ENCODE measurements at places on chromosomes 16 and 17.

DNA sequence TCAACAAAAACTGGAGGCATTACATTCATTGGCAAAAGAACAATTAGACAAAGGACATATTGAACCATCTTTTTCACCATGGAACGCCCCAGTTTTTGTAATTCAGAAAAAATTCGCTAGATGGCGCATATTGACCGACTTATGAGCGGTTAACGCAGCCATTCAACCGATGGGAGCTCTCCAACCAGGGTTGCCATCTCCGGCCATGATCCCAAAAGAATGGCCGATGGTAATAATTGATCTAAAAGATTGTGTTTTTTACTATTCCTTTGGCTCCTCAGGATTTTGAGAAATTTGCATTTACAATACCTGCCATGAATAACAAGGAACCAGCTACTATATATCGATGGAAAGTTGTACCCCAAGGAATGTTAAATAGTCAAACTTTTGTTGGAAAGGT, 21.4 kb downstream of the ALOX15B start:
- H3K4me3 ChIP-seq: no peak overlapping the region
- no peak for DNase-seq
- no peak overlapping the region for H3K27ac ChIP-seq
- peaks cover 2% of the 10 kb centered on the region for H3K27me3 ChIP-seq
- H3K4me1 ChIP-seq: peaks cover 29% of the 10 kb centered on the region

GRCh38 chr16:86531641-86532525, 21.6 kb downstream of the FOXF1 start:
- H3K4me1 ChIP-seq: no peaks in the 10 kb centered on the region
- H3K27ac ChIP-seq: peak overlapping the region; percentile 56
- H3K36me3 ChIP-seq: peaks cover 6% of the 10 kb centered on the region
- DNase-seq: no peak
- no peak overlapping the region for H3K4me3 ChIP-seq

DNA sequence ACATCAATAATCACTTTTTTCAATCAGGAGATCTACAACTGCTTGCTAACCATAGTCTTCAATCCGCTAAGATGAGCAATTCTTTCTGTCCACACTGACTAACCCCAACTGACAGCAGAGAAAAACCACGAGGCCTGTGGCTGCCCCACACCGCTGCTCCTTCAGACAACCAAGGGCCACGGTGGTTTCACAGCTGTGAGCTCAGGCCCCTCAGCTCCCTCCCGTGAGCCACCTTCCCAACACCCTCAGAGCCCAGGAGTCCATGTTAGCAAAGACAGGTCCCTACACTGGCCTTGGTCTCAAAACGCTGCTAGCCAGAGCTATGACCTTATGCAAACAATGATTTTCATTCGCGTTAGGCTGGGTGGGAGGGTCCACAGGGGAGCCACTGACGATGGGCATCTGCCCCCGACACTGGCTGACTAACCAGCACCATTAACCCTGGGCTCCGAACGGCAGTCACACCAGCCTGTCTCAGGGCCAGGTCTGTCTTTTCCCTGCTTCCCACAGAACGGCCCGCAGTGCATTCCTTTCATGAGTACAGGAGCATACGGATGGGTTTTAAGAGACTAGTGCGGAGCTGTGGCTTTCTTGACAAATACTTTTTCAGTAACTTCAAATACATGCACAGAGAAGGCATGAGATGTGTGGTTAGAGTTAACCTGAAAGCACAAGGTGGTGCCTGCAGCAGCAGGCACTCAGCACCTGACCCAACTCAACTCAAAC, 67.3 kb downstream of the ANKRD11 start:
- no peaks in the 10 kb centered on the region for H3K27me3 ChIP-seq
- H3K4me1 ChIP-seq: peaks cover 60% of the 10 kb centered on the region
- no peak overlapping the region for H3K27ac ChIP-seq
- no peaks in the 10 kb centered on the region for H3K36me3 ChIP-seq
- DNase-seq: no peak

- no peak for DNase-seq
- no peaks in the 10 kb centered on the region for H3K27me3 ChIP-seq
- no peak overlapping the region for H3K4me3 ChIP-seq
- H3K4me1 ChIP-seq: no peaks in the 10 kb centered on the region
Observed at GRCh38 chr17:44837196-44837595, 7.1 kb upstream of the GJC1 start.

GRCh38 chr17:83055911-83056582, 23.4 kb upstream of the METRNL start:
- no peak overlapping the region for H3K4me3 ChIP-seq
- H3K27ac ChIP-seq: peak overlapping the region; percentile 73
- no peaks in the 10 kb centered on the region for H3K36me3 ChIP-seq
- no peaks in the 10 kb centered on the region for H3K27me3 ChIP-seq
- peaks cover 38% of the 10 kb centered on the region for H3K4me1 ChIP-seq

- peaks cover 17% of the 10 kb centered on the region for H3K4me1 ChIP-seq
- no peak within 1 kb of the TSS for H3K27ac ChIP-seq
- no peaks in the 10 kb centered on the region for H3K36me3 ChIP-seq
- DNase-seq: no peak
- no peak within 1 kb of the TSS for H3K4me3 ChIP-seq
- H3K27me3 ChIP-seq: no peaks in the 10 kb centered on the region
Observed at GRCh38 chr16:84190731-84191388, at the start of gene ADAD2. Gene ADAD2, plus strand, starts transcription at chr16:84191157. Its CDS starts 74 bp downstream, at chr16:84191231.

DNA sequence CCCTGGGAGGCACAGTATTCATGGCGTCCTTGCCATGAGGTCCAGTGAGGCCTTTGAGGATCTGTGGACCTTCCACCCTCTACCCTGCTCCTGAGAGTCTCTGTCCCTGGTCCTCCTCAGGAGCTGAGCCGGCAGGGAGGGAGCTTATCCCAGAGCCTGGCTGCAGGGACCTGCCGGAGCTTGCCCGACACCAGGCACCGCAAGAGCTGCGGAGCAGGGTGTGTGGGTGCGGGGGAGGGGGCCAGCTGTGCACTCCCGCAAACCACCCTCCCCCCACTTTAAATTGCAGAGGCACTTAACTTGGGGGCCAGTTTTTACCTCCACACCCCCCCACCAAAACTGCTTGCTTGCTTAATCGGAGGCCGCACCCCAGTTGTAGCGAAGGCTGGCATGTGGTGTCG, 609 bp upstream of the ZNF750 start:
- no peak overlapping the region for H3K4me3 ChIP-seq
- H3K36me3 ChIP-seq: no peaks in the 10 kb centered on the region
- DNase-seq: no peak
- peaks cover 13% of the 10 kb centered on the region for H3K4me1 ChIP-seq
- peak overlapping the region; percentile 83 for H3K27ac ChIP-seq
- no peaks in the 10 kb centered on the region for H3K27me3 ChIP-seq

- no peaks in the 10 kb centered on the region for H3K36me3 ChIP-seq
- no peak overlapping the region for H3K27ac ChIP-seq
- no peaks in the 10 kb centered on the region for H3K27me3 ChIP-seq
- no peak overlapping the region for H3K4me3 ChIP-seq
- peaks cover 9% of the 10 kb centered on the region for H3K4me1 ChIP-seq
- DNase-seq: no peak
Observed at GRCh38 chr16:85998868-85999729, 100.1 kb downstream of the IRF8 start.

DNA sequence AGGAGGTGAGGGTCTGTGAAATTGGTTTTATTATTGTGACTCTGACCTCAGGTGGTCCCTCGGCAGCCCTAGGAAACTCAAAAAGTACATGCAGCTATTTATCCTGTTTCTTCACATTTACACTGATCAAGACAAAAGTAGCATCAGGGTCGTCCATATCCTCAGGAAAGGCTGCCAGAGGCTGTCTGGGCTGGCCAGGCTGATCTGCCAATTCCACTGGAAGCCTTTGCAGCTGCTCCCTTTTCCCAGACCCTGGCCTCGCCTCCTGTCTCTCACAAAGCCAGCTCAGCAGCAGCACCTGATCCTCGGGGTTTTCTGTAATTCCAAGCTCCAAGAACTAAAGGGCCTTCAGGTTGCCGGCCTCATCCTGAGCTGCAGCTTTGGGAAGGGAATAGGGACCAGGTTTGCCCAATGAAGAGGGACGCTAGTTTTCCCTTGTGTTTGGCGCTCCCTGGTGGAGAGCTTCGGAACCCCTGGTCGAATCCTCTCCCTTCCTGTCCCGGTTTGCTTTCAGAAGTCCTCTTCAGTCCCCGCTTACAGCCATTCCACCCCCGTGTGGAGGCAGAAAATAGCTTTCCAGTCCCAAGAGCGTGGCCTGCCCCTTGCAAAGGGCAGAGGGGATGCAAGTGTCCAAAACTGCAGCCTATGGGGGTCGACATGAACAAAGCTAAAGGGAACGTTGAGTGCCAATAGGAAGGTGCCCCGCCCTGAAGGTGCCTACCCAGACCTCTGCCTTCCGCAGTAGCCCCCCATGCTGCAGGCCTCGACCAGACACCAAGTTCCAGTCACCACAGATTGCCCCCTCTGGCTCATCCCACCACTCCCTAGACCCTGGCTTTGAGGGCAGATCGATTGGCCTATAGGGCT, 13.4 kb downstream of the MFSD6L start:
- no peak overlapping the region for H3K4me3 ChIP-seq
- H3K27me3 ChIP-seq: no peaks in the 10 kb centered on the region
- no peaks in the 10 kb centered on the region for H3K4me1 ChIP-seq
- peak; percentile 86 for DNase-seq

GRCh38 chr16:10410469-10410868, 24.6 kb downstream of the ATF7IP2 start:
- no peak for DNase-seq
- H3K36me3 ChIP-seq: no peaks in the 10 kb centered on the region
- H3K27me3 ChIP-seq: no peaks in the 10 kb centered on the region
- no peak overlapping the region for H3K4me3 ChIP-seq

- H3K4me1 ChIP-seq: peaks cover 7% of the 10 kb centered on the region
- H3K4me3 ChIP-seq: no peak overlapping the region
- H3K27me3 ChIP-seq: no peaks in the 10 kb centered on the region
- H3K36me3 ChIP-seq: peaks cover 18% of the 10 kb centered on the region
- DNase-seq: no peak
- H3K27ac ChIP-seq: no peak overlapping the region
Observed at GRCh38 chr17:59863616-59864015, 29.1 kb downstream of the TUBD1 start.

DNA sequence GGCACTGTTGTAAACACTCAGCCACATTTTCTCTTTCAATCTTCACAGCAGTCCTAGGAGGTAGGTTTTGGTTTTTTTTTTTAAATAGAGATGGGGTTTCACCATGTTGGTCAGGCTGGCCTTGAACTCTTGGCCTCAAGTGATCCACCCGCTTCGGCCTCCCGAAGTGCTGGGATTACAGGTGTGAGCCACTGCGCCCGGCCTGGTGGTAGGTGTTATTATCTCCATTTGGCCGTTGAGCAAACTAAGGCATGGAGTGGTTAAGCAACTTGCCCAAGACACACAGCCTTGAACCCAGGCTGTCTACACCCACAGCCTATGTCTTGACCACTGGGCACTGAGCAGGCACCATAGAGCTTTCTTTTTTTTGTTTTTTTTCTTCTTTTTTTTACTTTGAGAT, 8.6 kb downstream of the SGCA start:
- H3K27ac ChIP-seq: peak overlapping the region; percentile 97
- H3K27me3 ChIP-seq: no peaks in the 10 kb centered on the region
- H3K4me3 ChIP-seq: no peak overlapping the region
- H3K36me3 ChIP-seq: no peaks in the 10 kb centered on the region
- H3K4me1 ChIP-seq: peaks cover 43% of the 10 kb centered on the region
- DNase-seq: no peak

- no peak for DNase-seq
- H3K4me3 ChIP-seq: no peak overlapping the region
- no peaks in the 10 kb centered on the region for H3K36me3 ChIP-seq
- no peaks in the 10 kb centered on the region for H3K27me3 ChIP-seq
Observed at GRCh38 chr17:14156689-14157088, 80.0 kb downstream of the CDRT15 start.

DNA sequence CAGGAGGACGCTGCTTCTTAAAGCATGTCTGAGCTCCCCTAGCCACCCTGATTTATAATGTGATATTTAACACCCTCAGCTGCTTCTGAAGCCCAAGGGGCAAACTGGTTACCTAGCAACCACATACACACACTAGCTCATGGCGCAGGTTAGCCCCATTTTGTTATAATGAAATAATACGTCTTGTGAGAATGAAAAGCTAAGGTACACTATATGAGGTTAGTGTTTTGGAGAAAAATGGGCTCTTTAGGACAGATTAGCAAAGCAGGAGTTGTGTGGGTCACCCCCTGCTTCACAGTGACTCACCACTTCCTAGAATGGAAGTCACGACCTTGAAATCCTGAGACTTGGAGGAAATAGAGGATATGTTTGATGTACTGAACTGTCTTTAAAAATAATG, 404.8 kb upstream of the HSBP1 start:
- H3K4me3 ChIP-seq: no peak overlapping the region
- DNase-seq: no peak
- no peaks in the 10 kb centered on the region for H3K36me3 ChIP-seq
- H3K27me3 ChIP-seq: no peaks in the 10 kb centered on the region
- H3K27ac ChIP-seq: no peak overlapping the region

- H3K4me1 ChIP-seq: no peaks in the 10 kb centered on the region
- no peak overlapping the region for H3K27ac ChIP-seq
- no peaks in the 10 kb centered on the region for H3K36me3 ChIP-seq
- H3K27me3 ChIP-seq: no peaks in the 10 kb centered on the region
- H3K4me3 ChIP-seq: no peak overlapping the region
Observed at GRCh38 chr16:6629110-6629509, 703.5 kb upstream of the RBFOX1 start.

GRCh38 chr17:55259684-55260111, 5.1 kb upstream of the HLF start:
- no peak overlapping the region for H3K27ac ChIP-seq
- H3K4me3 ChIP-seq: no peak overlapping the region
- DNase-seq: no peak
- no peaks in the 10 kb centered on the region for H3K27me3 ChIP-seq

DNA sequence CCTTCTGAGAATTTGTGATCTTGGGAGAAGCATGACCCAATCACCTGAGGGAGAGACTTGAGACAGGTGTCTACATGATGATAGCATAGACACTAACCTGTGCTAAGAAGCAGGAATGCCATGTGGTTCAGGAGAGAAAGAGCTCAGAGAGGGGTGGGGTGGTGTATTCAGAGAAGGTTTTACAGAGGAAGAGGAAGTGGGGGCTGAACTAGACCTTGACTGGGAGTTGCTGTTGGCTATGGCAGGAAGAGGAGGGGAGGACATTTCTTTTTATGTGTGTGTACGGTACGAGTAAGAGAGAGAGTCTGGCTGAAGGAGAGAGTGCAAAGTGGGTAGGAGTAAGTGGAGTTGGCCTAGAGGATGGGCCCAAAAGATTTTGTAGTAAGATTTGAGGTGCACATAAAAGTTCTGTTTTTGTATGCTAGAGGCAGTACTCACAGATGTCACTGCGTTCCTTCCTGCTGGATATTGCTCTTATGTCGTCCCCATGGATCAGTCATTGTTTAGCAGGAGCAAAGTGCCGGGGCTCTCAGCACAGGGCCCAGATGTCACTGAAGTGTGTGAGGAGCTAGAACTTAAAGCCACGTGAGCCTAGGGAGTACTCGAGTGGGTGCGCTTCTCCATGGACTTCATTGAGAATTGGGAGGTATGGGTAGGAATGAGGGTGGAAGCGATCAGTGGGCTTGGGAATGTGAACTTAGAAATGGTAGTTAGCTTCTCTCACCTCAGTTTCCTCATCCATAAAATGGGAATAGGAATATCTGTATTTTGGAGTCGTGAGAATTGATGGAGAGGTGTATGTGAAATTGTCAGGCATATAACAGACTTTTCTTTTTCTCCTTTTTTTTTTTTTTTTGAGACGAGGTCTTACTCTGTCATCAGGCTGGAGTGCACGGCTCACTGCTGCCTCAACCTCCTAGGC, 22.1 kb downstream of the SLC7A6 start:
- peaks cover 5% of the 10 kb centered on the region for H3K36me3 ChIP-seq
- peaks cover 81% of the 10 kb centered on the region for H3K4me1 ChIP-seq

- no peaks in the 10 kb centered on the region for H3K36me3 ChIP-seq
- H3K27ac ChIP-seq: no peak overlapping the region
- H3K4me3 ChIP-seq: no peak overlapping the region
- DNase-seq: no peak
- no peaks in the 10 kb centered on the region for H3K27me3 ChIP-seq
Observed at GRCh38 chr17:79479876-79480275, 131.0 kb downstream of the RBFOX3 start.

Data from vagina (tissue), 2 donors.